ENCODE measurements at places on chromosomes 11 and 22.

DNA sequence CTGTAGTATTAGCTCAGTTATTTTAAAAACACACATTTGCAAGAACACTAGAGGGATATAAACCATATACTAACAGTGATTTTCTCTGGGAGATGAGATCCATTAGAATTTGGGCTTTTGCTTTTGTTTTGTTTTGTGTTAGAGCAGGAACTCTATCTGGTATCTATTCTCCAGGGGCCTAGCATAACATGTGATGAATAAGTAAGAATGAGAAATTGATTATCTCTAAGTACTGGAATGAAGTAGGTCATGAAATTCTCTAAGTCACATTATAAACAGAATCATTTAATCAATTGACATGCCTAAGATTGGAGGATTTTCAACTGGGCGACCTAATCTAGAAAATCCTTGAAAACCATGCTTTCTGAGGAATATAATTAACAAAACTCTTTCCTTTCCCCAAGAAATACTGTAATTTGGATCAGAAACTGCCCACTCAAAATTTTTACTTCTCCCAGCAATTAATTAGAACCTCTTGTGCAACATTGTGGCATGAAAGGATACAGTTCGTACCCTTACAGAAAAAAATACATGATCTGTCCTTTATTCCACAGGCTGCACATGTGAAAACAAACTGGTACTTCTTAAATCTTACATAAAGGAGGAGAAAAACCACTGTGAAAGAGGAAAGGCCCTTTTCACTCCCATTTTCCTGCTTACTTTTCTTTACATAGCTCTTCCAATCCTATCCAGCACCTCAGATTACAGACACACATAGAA lies 93.5 kb downstream of the MRTFA start:
- DNase-seq = no peak

- DNase-seq = no peak
Measured at GRCh38 chr11:103633819-103634590, 402.4 kb upstream of the DDI1 start.

GRCh38 chr11:2190657-2191471 lies 19.2 kb upstream of the TH start:
- DNase-seq = no peak

DNA sequence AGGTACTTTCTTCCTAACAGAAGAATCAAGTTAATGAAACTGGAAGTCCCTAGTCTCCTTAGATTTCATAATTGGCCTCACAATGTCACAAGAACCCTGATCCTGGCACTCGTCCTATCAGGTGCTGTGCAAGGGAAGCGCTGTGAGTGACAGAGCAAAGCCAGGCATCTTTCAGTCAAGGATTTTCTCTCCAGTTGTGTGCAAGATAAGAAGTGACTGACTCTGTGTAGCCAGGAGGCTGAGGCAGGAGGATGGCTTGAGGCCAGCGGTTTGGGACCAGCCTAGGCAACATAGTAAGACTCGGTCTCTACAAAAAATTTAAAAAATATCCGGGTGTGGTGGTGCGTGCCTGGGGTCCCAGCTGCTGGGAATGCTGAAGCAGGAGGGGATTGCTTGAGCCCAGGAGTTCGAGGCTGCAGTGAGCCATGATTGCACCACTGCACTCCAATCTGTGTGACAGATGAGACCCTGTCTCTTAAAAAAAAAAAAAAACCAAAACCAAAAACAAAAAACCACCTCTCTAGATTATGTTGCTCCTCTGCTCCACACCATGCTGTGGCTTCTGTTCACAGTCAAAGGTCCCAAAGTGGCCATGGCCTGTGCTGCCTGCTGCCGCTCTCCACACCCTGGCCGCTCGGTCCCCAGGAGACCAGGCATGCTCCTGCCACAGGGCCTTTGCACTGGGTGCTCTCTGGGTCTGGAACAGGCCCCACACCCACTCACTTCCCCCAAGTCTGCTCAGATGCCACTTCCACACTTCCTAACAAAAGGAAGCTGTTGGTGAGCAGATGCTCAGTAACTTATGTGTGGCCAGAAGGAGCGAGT lies 54.2 kb upstream of the CLDN5 start:
- DNase-seq = no peak

DNA sequence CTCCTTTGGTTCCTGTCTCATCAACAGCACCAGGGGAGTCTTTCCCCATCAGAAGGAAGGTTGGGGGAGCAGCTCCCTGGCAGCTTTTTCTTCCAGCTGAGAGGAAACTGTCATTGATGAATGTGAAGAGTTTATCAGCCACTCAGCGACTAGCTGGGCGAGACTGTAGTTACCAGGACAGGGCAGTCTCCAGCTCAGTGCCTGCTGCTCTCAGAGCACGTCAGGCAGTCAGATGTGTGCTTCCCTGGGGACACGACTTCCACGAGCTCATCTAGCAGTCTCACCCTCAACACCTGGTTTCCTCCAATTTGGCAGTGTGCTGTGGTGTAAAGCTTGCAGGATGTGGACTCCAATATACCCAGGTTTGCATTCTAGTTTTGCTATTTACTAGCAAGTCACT lies 12.5 kb upstream of the C1QTNF4 start:
- no peak for DNase-seq

DNA sequence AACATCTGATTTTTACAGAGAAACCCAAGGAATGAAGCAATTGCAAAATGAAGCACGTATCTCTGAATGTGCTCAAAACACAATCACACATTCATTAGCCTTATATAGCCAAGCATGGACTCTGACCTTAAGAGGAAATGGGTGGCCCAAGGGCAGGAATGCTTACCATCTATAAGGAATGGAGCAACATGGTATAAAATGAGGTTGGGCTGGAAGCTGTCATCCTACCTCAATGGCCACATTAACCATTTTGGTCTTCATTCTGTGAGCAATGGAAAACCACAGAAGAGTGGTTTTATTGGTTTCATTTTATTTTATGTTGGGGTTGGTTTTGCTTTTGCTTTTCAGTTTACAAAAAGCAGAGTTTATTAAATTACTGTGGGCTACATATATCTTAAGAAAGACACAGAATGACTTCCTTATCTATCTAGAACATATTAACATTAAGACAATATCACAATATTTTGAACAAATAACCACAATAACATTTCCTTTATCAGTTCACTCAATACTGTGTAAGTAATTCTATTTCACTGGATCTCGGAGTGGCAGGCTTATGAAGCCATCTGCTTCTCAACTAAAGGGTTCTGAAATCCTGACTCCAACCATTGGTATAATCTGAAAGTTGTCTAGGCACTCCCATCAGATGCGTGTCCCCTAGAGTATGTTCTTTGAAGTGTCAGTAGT lies 10.8 kb upstream of the MS4A13 start:
- no peak for DNase-seq

DNA sequence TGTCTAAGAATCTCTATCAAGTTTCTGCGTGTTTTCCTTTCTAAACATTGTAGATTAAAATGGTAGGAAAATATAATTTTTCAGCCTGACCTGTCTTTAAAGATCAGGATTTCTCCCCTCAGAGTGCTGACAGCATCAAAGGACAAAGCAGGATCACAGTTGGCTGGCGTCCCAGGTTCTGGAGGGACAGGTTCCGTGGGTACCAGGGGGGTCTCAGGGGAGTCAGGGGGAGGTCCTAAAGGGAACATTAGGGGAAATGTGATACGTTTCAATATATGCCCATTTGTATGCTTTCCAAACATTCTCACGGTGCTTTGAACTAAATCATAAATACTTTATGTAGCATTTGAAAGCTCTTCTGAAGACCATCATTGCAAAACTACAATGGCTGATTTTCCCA lies 3.4 kb downstream of the MMP3 start:
- DNase-seq = no peak

GRCh38 chr22:36424901-36425579 lies 37.3 kb upstream of the MYH9 start:
- no peak for DNase-seq

DNA sequence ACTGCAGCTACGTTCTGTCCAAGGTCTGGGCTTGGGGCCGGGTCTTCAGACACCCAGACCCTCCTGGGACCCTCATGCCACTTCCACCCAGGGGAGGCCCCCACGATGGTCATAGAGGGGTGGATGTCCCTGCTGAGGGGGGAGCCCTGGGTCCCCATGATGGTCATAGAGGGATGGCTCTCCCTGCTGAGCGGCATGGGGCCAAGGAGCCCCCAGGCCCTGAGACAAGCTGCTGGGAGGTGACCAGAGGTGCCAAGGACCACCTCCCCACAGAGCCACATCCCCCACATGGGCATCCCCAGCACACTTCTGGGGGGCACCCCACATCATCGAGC lies 7.2 kb downstream of the MUC5B start:
- no peak for DNase-seq

DNA sequence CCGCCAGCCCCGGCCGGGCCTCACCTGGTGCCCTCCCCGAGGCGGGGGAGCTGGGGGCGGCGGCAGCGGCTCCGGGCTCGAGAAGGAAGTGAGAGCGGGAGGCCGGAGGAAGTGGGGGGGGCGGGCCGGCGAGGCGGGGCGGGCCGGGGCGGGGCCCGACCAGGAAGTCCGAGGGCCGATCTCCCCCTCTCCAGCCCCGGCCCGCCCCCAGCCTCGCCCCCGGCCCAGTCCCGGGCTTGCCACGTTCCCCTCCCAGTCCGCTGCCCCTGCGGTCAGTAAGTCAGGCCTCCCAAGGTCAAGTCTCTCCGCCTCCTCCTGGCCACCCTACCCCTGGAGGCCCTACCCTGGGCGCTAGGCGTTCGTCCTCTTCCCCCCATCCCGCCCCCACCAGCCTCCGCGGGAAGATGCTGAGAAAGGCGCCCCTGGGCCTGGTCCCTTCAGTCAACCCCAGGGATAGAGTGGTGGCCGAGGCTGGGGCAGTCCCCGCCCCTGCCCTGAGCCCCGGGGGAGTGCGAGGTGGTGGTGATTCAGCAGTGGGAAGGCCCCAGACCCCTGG lies at the start of gene RHOG:
Gene RHOG, minus strand, starts transcription at position 90 of the 556 bp plus-strand sequence. CDS start 12,821 bp downstream, outside the sequence.
- peak; percentile 77 for DNase-seq
